Mucosa of gallbladder (tissue), 1 donor: ENCODE measurements at places on chromosomes 2 and 18. TPM values are rescaled to one million over a fixed set of nuclear protein-coding genes. Genes with fewer than 3 reads are reported as not detected.

BOK gene
- 76.8 TPM for total RNA-seq

TANC1 gene
- total RNA-seq, result 40.1 TPM

SIX2 gene
- not detected for total RNA-seq

ABCB11 gene
- 0.23 TPM for total RNA-seq

RNU2-63P gene
- total RNA-seq, result not detected

CRYGC gene
- not detected for total RNA-seq

ACOXL gene
- total RNA-seq, result not detected

TDRD15 gene
- not detected for total RNA-seq

PLCD4 gene
- 0.49 TPM for total RNA-seq

SERPINB11 gene
- not detected for total RNA-seq

SMYD1 gene
- total RNA-seq, result 7.3 TPM

NEU2 gene
- total RNA-seq, result not detected

NETO1 gene
- not detected for total RNA-seq

LHCGR gene
- total RNA-seq, result 0.32 TPM

PDE1A gene
- 27.8 TPM for total RNA-seq

SCN9A gene
- total RNA-seq, result 6.8 TPM

RESP18 gene
- total RNA-seq, result not detected

OSR1 gene
- total RNA-seq, result 4.9 TPM

RAB31 gene
- 30.3 TPM for total RNA-seq

C2orf76 gene
- total RNA-seq, result 10.3 TPM

CD207 gene
- total RNA-seq, result 0.52 TPM

TMEM169 gene
- total RNA-seq, result 7.3 TPM

IDH1 gene
- 239 TPM for total RNA-seq

LYG2 gene
- not detected for total RNA-seq

CDCA7 gene
- 0.86 TPM for total RNA-seq

IL37 gene
- total RNA-seq, result 0.29 TPM

HMSD gene
- not detected for total RNA-seq

ALK gene
- total RNA-seq, result 0.20 TPM

STRADB gene
- total RNA-seq, result 52.2 TPM

ANTXR1 gene
- total RNA-seq, result 142 TPM

ERFE gene
- total RNA-seq, result 0.35 TPM

WDR43 gene
- total RNA-seq, result 27.6 TPM

UGT1A4 gene
- total RNA-seq, result 5.2 TPM

PRSS56 gene
- not detected for total RNA-seq

UGT1A7 gene
- total RNA-seq, result 2.2 TPM

M1AP gene
- total RNA-seq, result 2.0 TPM

ASPRV1 gene
- 1.1 TPM for total RNA-seq

REG3G gene
- total RNA-seq, result 0.66 TPM

LRP2 gene
- 13.6 TPM for total RNA-seq

AOX1 gene
- 119 TPM for total RNA-seq

RPS27A gene
- 605 TPM for total RNA-seq

SH3RF3 gene
- 11.5 TPM for total RNA-seq

CFAP210 gene
- 0.23 TPM for total RNA-seq

ST6GAL2 gene
- total RNA-seq, result 28.3 TPM

WBP1 gene
- 132 TPM for total RNA-seq

MAP3K19 gene
- not detected for total RNA-seq
